T1000 (cell line): ENCODE measurements at places on chromosomes 16 and 17.

DNA sequence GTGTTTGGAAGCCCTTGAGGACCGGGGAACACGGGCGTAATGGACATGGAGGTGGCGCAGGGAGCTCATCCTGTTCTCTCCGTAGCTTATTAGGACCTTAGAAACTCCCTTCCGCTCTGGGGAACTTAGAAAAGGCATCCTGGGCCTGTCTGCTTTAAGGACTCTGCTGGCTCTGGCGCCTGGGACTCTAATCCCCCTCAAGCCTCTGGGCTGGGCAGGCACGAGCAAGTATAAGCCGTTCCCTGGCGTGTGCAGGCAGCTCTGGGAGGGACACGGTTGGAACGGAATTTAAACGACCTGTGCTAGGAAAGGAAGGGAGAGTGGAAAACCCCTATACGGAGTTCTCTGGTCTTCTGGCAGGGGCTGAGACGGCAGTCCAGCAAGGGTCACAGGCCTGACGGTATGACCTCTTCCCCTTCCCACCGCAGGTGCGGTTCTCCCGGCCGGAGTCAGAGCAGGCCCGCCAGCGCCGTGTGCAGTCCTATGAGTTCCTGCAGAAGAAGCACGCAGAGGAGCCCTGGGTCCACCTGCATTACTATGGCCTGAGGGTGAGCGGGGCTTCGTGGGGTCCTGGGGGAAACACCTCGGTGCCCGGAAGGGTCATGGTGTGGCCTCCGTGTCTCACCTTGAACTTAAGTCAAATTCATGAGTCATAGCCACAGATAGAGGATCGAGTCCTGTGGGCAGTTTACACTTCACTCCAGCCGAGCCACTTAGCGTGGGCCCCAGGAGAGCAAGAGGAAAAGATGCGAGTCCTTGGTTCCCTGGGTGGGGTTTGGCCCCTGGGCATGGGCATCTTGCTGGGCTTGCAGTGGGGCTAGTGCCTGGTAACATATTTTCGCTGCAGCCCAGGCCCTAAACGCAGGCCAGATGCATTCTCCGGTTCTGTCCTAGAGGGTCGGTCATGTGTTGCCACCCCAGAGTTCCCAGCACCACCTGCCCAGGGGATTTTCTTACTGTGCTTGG, 17.7 kb downstream of the POLR3E start:
- DNase-seq, result no peak

GRCh38 chr16:28897826-28898225, 19.5 kb downstream of the ATP2A1 start:
- no peak for DNase-seq

- DNase-seq, result no peak
Measured at GRCh38 chr17:30368912-30369720, 9.6 kb upstream of the CPD start.

DNA sequence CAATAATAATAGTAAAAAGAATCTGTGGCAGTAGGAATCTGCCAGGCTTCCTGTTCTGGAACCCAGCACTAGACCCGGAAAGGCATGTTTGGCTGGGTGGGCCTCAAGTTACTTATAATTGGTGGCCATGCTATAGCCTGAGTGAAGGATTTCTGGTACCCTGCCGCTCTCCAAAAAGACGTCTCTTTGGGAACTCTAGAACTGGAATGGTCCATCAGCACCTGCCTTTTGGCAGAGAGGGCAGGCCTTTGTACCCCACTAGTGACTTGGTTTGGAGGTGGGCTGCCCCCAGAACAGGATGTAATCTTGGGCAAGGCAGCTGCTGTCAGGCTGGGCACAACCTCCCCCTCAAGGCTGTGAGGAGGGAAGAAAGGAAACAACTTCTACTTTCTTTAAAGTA, 29.3 kb upstream of the ST6GALNAC1 start:
- no peak for DNase-seq

DNA sequence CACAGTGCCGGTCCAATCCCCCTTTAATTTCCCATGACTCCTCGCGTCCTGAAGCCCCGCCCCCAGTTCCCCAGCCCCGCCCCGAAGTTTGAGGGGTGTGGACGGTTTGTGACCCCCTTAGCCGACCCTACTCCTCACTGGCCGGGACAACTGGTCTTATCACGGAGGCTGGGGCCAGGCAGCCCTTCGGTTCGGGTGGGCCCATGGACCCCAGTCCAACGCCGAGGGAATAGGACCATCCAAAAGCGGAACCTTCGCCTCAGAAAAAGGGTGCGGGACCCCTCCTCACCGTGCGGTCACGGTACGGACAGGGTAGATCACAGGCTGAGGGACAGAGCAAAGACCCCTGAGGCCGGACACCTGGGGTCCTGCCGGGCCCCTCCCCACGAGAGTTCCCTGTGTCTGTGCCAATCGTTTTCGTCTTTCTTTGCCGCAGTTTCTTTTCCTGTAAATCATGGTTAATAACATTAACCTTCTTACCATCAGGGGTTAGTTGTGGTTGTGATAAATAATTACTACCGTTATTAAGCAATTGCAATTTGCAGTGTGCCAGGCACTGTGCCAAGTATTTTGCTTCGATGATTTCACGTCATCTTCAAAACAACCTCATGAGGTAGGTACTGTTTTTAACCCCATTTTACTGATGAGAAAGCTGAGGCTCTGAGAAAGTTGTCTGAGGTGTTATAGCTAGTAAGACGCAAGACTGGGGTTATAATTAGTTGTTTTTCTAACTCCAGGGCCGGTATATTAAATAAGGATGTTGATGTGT, 543 bp downstream of the TMUB2 start:
- DNase-seq, result no peak

- DNase-seq, result no peak
Measured at GRCh38 chr16:31181102-31181830, 1.3 kb downstream of the FUS start.
